ENCODE measurements at places on chromosomes 1 and 21. TPM values are rescaled to one million over a fixed set of nuclear protein-coding genes. Genes with fewer than 3 reads are reported as not detected.

The KRTAP22-1 gene
- not detected for total RNA-seq

The PLCH2 gene
- 0.11 TPM for total RNA-seq

The ZNF695 gene
- 2.2 TPM for total RNA-seq

The INSRR gene
- under 0.01 TPM for total RNA-seq
